ENCODE measurements at places on chromosomes 4 and X.
A peak's percentile ranks its signal among the peaks of the same experiment; 100 is the strongest.

- DNase-seq: no peak
Measured at GRCh38 chrX:130304587-130305368, 34.9 kb upstream of the SLC25A14 start.

GRCh38 chrX:24229400-24229879, 79.9 kb downstream of the ZFX start:
- DNase-seq: no peak

DNA sequence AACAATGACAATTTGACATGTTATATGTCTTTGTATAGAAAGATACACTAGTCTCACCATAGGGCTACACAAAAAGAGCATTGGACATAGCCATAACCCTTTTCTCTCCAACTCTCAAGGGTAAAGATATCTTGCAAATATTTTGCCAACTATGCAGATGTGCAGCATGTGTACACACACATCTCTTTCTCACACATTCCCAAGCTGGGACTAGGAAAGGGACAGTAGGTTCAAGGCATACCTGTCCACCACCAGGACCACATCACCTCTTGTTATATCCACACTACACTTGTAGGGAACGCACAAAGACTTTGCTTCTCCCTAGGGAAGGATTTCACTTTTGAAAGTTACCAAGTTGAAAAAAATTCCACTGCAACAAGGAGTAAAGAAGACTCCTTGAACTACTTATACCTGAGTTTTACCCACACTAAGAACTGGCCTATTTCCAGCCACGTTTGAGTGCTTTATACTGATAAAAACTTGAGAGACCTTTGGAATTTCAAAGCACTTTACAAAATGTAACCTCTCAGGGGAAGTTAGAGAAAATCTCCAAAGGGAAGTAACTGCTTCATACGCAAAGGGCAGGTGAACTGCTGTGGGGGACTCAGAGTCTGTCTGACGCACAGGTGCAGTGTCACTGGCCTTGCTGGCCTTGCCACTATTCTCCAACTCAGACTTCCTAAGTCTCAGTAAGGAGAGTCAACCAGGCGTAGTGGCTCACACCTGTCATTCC, 36.9 kb downstream of the NR3C2 start:
- no peak for DNase-seq

DNA sequence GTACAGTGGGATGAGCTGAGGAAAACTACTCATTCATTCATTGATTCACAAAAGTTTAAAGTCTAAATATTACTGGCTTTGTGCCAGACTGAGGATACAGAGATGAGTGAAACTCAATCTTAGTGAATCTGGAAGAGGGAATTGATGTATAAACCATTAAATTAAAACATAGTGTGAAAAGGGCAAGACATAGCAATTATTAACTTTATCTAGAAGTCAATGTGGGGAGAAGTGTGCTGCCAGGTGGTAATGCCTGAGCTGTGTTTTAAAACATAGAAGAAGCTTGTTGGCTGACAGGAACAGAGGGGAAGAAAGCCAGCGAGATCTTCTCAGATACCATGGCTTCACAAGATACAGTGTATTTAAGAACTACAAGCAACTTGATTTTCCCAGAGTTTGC, 153.4 kb downstream of the BMPR1B start:
- no peak for DNase-seq

DNA sequence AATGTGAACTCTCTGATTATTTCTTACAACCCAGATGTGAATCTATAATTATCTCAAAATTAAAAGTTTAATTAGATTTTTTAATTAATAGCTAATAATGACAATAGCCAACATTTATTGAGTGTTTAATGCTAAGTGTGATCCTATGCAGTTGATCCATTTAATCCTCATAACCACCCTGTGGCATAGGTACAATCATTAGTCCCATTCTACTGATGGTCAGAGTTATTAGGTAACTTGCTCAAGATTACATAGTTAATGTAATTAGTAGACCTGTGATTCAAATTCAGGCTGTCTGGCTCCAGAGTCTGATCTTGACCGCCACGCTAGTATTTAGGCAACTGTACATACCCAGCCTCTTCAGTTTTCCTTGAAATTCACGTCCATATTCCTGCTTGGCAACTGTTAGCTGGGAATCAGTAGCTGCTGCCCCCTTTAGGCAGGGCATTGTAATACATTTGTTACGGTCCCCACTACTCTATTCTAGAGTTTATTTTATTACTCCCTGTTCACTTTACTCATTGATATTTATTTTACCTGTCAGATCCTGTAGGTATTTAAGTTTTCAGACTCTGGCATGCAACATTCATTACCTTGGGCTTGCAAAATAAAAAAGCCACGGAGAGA, 20.6 kb upstream of the TEC start:
- DNase-seq: peak; percentile 16

GRCh38 chr4:54439831-54440243, 210.7 kb downstream of the PDGFRA start:
- DNase-seq: peak; percentile 38

- DNase-seq: peak; percentile 42
Measured at GRCh38 chr4:3065551-3065950, 8.8 kb downstream of the HTT-AS start.

GRCh38 chr4:79598801-79599200, 190.8 kb upstream of the GK2 start:
- DNase-seq: no peak

DNA sequence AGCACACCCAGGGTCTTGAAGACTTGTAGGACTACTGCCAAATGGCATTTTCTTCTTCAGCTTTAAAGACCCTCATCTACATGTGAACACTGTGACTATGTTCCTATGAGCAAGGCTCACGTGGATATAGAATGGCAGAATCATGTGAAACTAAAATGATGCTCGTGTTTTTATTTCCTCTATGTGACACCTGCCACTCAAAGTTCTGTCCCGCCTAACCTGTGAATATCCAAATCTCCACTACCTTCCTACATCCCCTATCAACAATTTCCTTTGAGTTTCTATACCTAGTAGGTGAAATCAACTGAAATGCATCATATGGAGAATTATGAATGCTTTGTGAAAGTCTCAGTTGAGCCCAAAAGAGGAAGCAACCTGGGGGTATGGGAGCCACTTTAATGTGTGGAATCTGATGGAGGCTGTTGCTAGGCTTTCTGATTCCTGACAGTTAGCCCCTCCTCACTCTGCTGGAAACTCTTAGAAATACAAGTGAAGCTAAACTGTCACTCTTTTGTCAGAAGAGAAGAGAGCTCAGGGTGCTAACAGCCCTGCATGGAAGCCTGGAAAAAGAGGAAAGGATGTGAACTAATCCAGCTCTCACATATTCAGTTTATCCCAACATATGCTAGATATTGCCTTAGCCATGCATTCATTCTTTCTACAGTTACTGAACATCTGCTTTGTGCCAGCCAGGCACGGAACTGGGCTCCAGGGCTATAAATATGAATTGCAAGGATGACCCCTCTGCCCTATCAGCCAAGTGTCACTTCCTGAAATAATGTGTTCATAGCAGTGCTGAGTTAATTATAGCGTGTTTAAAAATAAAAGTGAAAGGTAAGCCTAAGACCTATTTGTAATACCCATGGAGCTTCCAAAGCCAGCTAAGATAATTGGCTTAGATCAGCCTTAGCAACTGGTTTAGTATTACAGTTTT, 11.0 kb downstream of the LHFPL1 start:
- no peak for DNase-seq

DNA sequence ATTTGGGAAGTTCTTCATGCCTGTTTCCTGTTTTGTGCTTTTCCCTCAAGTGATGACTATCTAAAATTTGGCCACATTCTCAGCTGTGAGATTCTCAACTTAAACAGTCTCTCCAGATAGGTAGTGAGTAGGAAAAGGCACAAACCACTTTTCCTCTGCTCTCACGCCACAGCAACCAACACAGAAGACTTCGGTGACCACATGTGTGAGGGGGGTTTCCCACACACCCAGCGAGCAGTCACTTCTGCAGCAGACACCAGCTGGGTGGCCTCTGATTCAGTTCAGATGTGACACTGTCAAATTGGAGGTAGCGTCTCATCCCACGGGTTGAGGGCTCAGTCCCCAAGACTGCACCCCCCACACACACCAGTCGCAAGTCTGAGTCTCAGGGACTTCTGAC, 25.1 kb upstream of the CLDN34 start:
- DNase-seq: no peak

- no peak for DNase-seq
Measured at GRCh38 chr4:120555058-120555457, 367.5 kb downstream of the PRDM5 start.

- no peak for DNase-seq
Measured at GRCh38 chr4:108024085-108024877, 34.6 kb downstream of the HADH start.

- peak; percentile 57 for DNase-seq
Measured at GRCh38 chr4:76947369-76947768, 2.2 kb upstream of the SEPTIN11 start.

GRCh38 chrX:124300405-124300804, 32.1 kb upstream of the TEX13D start:
- no peak for DNase-seq

DNA sequence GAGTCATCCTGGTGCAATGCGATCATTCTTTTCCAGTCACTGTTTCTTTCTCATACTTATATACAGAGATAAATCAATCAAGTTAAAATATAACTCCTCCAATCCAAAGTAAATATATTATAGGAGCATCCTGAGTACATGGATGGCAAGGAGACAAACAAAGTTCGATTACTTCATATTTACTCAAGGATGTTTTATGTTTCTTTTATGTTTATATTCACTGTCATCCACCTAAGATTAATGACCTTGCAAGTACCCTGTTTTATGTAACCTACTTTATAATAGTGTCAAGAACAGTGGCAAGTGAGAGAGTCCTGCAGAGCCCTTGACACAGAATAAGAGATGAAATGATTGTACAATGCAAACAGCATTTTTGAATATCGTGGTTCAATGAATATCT, at the start of gene UGT2B11:
Gene UGT2B11 (minus strand): TSS at position 33 of the 400 bp plus-strand sequence. CDS start 26 bp downstream, at position 7.
- no peak for DNase-seq

DNA sequence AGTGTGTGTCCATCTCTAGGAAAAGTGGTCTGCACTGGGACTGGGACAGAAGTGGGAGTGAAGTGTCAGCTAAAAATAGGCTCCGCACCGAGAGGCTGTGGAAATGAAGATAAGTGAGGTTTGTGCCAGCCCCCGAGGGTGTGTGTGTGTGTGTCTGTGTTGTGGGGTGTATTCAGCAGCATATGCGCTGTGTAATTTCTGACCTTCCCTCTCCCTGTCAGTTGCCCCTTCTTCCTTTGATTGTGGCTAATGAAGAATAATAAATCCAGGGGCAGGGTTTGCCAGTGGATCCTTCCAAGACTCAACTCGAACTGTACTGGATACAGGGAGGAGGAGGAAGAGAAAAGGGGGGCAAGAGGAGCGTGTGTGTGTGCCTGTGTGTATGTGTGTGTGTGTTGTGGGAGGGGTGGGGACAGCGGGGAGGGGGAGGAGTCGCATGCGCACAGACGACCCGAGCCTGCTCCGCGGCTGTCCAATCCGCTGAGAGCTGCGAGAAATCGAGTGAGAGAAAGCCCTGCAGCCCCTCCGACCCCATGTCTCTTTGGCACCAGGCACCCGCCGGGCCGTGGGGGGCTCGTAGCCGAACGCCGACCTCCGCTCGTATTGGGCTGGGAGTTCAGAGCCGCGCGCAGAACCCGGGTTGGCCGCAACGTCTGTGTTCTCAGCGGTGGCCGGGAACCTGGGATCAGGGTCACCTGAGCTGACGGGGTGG, 916 bp upstream of the POU4F2 start:
- no peak for DNase-seq

GRCh38 chr4:4854649-4855295, 4.7 kb upstream of the MSX1 start:
- no peak for DNase-seq

DNA sequence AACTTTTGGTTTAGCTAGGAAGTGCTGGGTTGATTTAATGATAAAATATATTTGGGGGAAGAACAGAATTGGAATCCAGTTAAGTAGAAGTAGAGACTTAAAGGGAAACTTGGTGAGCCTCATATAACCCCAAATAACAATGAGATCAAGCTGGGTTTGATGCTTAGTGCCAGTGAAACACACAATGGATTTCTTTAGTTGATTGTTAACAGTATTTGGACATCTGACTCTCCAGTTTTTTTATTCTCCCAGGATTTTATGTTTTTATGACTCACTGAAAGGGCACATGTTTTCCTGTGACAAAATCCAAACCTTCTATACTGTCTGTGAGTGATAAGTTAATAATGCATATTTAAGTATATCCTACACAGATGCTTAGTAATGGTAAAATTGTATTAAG, 2.7 kb upstream of the NEUROG2 start:
- no peak for DNase-seq

- peak; percentile 16 for DNase-seq
Measured at GRCh38 chr4:54709400-54709799, 51.6 kb downstream of the KIT start.

- no peak for DNase-seq
Measured at GRCh38 chr4:73612032-73612431, 8.2 kb downstream of the RASSF6 start.

DNA sequence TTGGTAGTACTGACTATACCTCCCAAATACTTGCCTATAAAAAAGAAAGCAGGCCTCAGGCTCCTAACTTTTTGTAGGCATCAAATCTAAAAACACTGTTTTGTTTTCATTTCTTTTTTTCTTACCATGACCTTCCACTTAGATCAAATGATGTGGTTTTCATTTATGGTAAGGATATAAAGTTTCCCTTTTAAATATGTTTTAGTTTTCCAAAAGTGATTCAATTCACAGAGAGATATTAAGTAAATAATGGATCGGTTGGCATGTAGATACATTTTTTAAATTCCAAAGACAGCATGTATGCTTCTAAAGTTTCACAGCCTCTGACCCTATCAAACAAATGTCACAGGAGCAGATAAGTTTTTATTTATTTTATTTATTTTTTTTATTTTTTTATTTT, 23.9 kb downstream of the EFHC2 start:
- no peak for DNase-seq

DNA sequence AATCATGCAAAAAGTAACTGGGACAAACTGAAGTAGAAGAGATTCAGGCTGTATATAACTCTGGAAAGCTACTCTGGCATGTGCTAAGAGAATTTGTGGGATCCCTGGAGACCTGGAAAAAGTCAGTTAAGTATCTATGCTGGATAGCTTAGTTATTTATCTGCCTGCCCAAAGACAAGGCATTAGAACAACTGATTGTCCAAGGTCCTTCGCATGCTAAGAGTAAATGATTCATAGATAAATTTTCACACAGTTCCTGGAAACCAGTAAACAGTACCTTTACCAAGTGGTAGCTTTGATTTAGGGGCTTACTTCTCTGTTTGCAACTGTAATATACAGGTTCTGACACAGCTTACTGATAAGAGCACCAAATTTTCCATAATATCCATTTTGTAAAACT, 104.8 kb downstream of the ATP11C start:
- DNase-seq: no peak

GRCh38 chr4:111977419-111977965, 167.8 kb upstream of the FAM241A start:
- no peak for DNase-seq

GRCh38 chrX:65502618-65503017, 32.0 kb downstream of the LAS1L start:
- DNase-seq: no peak

Measured in fibroblast of villous mesenchyme (primary cell).